ENCODE measurements at places on chromosomes 2 and 18.

DNA sequence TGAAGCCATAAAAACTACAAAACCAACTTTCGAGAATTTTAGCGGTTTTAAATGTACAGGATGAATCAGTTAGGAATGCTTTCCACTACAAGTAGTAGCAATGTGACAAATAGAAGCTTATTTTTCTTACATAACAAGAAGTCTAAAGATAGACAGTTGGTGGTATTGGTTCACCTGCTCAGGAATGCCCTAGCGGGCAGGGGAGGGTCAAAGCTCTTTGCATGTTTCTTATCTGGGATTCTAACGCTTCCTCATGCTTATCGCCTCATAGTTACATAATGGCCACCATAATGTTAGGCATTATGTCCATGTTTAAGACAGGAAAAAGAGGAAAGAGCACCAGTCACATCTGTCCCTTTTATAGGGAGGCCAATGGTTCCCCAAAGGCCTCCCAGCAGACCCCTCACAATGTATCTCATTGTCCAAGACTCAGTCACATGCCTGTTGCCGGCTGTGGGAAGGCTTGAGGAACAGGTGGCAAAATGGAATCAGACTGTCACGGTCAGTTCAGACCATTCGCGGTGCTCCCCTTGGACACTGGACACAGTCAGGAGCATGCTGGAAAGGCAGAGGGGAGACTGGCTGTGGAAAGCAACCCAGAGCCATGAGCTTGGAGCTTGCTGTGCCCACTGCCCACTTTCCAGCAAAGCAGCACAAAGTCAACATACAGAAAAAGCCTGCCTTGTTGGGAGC is 69.4 kb upstream of the ODC1 start:
- DNase-seq = peak; percentile 87

- peak; percentile 64 for DNase-seq
These were observed 390.9 kb upstream of the TRIB2 start for GRCh38 chr2:12325806-12326205.

DNA sequence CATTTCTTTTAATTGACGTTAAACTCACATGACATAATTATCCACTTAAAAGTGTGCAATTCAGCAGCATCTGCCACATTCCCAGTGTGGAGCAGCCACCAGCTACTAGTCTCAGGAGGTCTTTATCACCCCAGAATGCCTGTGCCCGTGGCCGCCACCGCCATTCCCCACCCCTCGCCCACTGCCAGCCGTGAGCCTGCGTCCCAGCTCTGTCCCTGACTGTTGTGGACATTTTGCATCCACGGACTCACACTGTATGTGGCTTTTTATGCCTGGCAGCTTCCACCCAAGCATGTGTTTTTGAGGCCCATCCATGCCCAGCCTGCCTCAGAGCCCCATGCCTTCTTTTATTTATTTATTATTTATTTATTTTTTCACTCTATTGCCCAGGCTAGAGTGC is 9.2 kb downstream of the BOK start:
- no peak for DNase-seq

- peak; percentile 16 for DNase-seq
These were observed 4.0 kb downstream of the PKP4 start for GRCh38 chr2:158460632-158461297.

- no peak for DNase-seq
These were observed 157.6 kb downstream of the LPIN1 start for GRCh38 chr2:11904029-11904428.
